ENCODE measurements at places on chromosomes 11 and 22.

- DNase-seq = no peak
Observed at GRCh38 chr22:40176921-40177737, 596 bp upstream of the TNRC6B start.

GRCh38 chr11:130813196-130813595, 103.1 kb downstream of the SNX19 start:
- DNase-seq = no peak

- DNase-seq = no peak
Observed at GRCh38 chr11:21921151-21921550, 271.7 kb upstream of the ANO5 start.

GRCh38 chr11:17014321-17014832, at the start of gene PLEKHA7:
Gene PLEKHA7 (minus strand): TSS chr11:17014414. CDS start chr11:17014401, 13 bp downstream.
- peak; percentile 60 for DNase-seq

- DNase-seq = peak; percentile 87
Observed at GRCh38 chr22:28442264-28442710, 237.4 kb downstream of the TTC28 start.

DNA sequence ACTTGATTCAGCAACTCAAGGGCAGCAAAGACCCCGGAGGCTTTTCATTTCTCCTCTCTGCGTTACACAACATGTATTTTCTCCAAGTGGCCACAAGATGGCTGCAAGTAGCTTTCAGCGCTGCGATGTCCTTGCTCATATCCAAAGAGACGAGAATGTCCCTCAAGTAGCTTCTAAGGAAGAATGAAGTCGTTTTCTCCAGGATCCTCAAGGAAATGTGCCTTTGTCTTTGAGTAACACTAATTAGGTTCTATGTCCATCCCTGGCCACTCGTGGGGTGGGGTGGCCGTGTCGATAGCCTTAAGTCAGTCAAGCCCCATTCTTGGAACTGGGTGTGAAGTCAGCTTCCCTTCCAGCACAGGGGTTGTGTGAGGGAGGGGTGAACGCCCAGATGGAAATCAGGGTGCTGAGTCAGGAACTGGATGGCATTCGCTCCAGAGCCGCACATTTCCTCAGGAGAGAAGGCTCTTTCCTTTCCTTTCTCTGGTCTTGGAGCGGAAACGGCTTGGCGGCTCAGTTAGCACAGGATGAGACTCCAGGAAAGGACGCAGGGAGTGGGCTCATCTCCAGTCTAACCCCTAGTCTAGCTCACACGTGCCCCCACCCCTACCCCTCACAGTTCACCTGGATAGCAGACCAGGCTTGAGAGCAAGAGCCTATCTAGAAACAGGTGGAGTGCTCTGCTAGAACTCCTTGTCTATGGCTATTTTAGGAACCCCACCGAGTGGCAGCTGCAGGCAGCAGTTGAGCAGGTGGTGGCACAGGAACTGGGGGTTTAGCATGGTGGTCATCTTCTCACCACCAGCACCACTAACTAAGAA, 44.3 kb downstream of the NNMT start:
- peak; percentile 63 for DNase-seq

DNA sequence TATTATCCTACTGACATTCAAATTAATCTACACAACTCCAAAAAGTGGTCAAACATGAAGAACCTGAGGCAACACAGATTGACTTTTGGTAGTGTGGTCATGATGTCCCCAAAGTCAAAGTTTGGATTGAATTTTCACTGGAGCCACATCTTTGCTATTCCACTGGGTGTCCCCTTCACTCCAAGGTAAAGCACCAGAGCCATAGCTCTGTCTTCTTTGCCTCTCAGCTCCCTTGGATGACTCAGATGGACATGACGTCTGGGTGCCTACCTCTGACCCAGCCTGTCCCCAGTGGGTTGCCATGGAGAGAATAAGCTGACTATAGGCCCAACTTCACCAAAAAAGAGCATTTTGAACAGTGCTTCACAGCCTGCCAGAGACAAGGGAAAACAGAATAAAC, 57.4 kb upstream of the ARHGAP42 start:
- DNase-seq = no peak

- no peak for DNase-seq
Observed at GRCh38 chr11:95412074-95412473, 181.1 kb upstream of the SESN3 start.

DNA sequence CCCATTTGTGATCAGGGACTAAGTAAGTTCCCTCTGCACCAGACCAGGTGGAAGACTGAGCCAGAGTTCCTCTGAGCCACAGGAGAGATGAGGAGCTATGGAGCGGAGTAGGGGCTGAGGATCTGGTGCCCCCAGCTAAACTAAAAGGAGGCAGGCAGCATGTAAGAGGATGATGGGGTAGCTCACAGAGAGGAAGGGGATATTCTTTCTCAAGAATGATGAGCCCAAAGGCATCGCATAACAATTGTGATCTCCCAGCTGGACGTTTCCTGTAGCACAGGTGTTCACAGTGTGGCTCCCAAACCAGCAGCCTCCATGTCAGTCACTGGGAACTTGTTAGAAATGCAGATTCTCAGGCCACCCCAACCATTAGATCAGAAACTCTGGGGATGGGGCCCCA, 24.4 kb downstream of the ADAMTS8 start:
- DNase-seq = no peak

GRCh38 chr11:122258446-122259194, 142.6 kb upstream of the BLID start:
- no peak for DNase-seq

GRCh38 chr11:93986716-93987115, 34.4 kb upstream of the HEPHL1 start:
- DNase-seq = no peak

All from HEK293T (cell line).